ENCODE measurements at places on chromosomes 1 and 21. TPM values are rescaled to one million over a fixed set of nuclear protein-coding genes. Genes with fewer than 3 reads are reported as not detected.

RNF186 gene
- not detected for total RNA-seq

ESPN gene
- total RNA-seq = under 0.01 TPM

C1orf21 gene
- 21.7 TPM for total RNA-seq

JAM2 gene
- 2.0 TPM for total RNA-seq

NR5A2 gene
- under 0.01 TPM for total RNA-seq

BROX gene
- 51.0 TPM for total RNA-seq

APOBEC4 gene
- not detected for total RNA-seq

S100A14 gene
- 0.19 TPM for total RNA-seq

SLC44A5 gene
- 0.38 TPM for total RNA-seq

TRIM46 gene
- 1.5 TPM for total RNA-seq

ERRFI1 gene
- total RNA-seq = 39.7 TPM

AGMAT gene
- total RNA-seq = 2.7 TPM

MYOM3 gene
- total RNA-seq = under 0.01 TPM

LENEP gene
- not detected for total RNA-seq

TTC22 gene
- not detected for total RNA-seq

PEX10 gene
- total RNA-seq = 28.0 TPM

ANGPTL3 gene
- total RNA-seq = not detected

SNAPIN gene
- 69.8 TPM for total RNA-seq

RHEX gene
- total RNA-seq = not detected

FCRLB gene
- total RNA-seq = 3.1 TPM

OR2G6 gene
- not detected for total RNA-seq

CSF3R gene
- not detected for total RNA-seq

CLIC6 gene
- total RNA-seq = not detected

CRNN gene
- total RNA-seq = not detected

AMY2B gene
- 1.5 TPM for total RNA-seq

UTS2 gene
- 0.56 TPM for total RNA-seq

C4BPB gene
- total RNA-seq = not detected

TMEM269 gene
- total RNA-seq = not detected

ATP6V1G3 gene
- total RNA-seq = not detected

FYB2 gene
- not detected for total RNA-seq

TNFRSF8 gene
- under 0.01 TPM for total RNA-seq

HSPB7 gene
- 3.3 TPM for total RNA-seq

C1orf53 gene
- 10.1 TPM for total RNA-seq

MEX3A gene
- total RNA-seq = 1.2 TPM
